ENCODE measurements at places on chromosomes 4 and X.
A peak's percentile ranks its signal among the peaks of the same experiment; 100 is the strongest.

- ATAC-seq: peak; percentile 53
These were observed 28.6 kb upstream of the PDE5A start for GRCh38 chr4:119657111-119657611.

- no peak for ATAC-seq
These were observed 42.1 kb upstream of the HOPX start for GRCh38 chr4:56723201-56723605.

DNA sequence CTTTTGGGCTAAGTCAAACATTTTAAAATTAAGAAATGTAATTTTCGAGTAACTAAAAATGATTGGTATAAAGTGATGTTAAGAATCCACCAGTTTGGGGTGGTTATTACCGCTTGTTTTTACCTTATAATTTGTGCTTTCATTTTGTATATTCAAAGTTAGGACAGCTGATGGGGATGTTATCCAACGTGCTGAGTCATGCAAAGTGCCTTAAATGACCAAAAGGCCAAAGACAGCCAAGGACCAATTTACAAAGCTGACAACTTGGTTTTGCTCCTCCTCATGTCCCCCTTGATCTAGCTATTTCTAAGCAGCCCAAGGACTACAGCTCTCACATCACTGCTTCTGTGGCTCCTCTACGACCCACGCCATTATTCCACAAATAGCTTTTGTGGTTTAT lies 181.4 kb upstream of the PCDH7 start:
- ATAC-seq: no peak

- ATAC-seq: no peak
These were observed 18.6 kb upstream of the ZIC3 start for GRCh38 chrX:137547291-137547690.

- no peak for ATAC-seq
These were observed 2.4 kb upstream of the MBNL3 start for GRCh38 chrX:132491191-132491590.

DNA sequence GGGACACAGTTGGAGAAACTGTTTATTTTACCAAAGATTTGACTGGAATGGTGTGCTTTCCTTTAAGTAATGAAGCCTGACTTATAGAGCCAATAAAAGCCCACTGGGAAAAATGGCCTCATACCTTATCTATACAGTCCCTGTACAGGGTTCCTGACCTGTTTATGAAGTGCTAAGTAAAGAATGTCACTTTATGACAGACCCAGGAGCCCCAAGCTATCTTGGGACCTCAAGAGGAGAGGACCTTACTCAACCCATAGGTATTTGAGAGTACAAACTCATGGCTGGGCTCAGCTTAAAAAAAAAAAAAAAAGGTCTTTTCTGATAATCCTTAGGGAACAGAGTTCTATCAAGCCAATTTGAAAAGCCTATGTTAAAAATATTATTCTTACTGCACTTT lies 1389.3 kb downstream of the RAPGEF2 start:
- no peak for ATAC-seq

DNA sequence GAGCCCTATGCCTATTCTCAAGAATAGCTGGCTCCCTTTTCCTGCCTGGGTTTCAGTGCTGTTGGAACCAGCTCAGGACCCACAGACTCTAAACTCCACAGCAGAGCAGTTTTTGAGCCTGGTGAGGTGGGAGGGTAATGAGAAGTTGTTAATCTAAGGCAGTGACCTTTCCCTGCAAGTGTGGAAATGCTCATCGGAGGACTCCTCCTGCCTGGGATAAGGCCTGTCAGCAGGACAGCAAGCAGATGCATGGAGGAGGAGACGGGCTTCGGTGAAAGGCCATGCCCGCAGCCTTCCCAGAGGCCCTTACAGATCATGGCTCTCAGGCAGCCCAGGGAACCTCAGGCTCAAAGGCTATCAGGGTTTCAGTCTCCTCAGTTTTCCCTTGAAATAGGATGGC lies 70.0 kb upstream of the SHISA3 start:
- ATAC-seq: no peak

GRCh38 chrX:8627796-8628195 lies 104.1 kb downstream of the ANOS1 start:
- ATAC-seq: no peak

DNA sequence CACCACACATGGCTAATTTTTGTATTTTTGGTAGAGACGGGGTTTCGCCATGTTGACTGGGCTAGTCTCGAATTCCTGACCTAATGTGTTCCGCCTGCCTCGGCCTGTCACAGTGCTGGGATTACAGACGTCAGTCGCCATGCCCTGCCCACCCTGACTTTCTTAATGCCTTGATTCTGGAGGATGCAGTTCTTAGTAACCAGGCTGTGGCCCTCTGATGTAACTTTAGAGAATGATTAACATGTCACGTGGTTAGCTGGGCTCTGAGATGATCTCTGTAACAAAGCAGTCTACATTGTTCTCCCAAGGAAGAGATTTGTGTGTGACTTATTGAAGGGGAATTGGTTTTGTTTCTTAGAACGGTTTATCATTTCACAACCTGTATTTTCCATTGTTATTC lies 30.6 kb downstream of the ANK2 start:
- ATAC-seq: no peak

GRCh38 chrX:72159769-72160168 lies 21.8 kb upstream of the PIN4 start:
- ATAC-seq: no peak

- no peak for ATAC-seq
These were observed 60.4 kb upstream of the CRMP1 start for GRCh38 chr4:5952975-5953951.

DNA sequence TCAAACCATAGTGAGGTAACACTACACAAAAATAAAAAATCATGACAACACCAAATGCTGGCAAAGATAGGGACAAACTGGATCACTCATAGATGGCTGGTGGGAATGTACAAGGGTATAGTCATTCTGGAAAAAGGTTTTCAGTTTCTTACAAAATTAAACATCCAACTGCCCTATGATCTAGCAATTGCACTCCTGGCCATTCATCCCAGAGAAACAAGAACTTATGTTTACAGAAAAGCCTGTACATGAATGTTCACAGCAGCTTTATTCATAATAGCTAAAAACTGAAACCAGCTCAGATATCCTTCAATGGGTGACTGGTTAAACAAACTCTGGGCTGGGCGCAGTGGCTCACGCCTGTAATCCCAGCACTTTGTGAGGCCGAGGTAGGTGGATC lies 43.3 kb downstream of the NYX start:
- no peak for ATAC-seq

- ATAC-seq: no peak
These were observed 75.7 kb downstream of the ASB9 start for GRCh38 chrX:15194146-15194545.

GRCh38 chrX:42490111-42490510 lies 287.9 kb downstream of the PPP1R2C start:
- no peak for ATAC-seq
